DMS79 treated with DMSO at 0.1 percent for 48 hours (cell line): ENCODE measurements at places on chromosomes 16 and 17.
A peak's percentile ranks its signal among the peaks of the same experiment; 100 is the strongest.

DNA sequence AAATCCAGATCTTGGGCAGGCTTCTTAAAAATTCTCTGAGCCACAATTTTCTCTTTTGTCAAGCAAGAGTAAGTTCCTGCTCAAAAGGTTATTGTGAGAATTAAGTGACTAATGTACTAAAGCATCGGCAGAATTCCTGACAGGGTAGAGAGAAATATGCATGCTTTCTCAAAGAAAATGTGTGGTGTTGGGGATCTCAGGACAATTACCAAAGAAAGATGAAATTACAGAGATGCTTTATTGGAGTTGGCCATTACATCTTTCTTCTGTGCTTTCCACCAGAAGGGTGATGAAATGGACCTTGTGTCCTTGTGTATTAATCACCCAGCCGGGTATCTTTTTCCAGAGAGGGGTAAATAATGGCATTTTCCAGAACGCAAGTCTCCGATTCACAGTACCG is 1.7 kb upstream of the USP43 start:
- no peak for DNase-seq

DNA sequence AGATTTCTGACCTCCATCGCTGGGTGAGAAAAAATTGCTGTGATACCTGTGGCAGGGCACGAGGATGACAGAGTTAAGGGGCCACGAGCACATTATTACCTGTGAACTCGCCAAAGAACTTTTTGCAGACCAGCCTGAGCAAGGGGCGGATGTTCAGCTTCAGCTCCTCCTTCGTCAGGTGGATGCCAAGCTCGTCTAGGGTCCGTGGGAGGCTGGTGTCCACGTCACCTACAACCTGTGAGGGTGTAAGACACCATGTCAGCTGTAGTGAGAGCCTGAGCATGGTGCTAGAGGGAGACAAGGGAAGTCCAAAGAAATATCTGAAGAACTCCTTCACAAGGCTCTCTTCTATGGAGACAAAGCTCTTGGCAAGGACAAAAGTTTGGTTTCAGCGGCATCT is 17.1 kb downstream of the HIGD1B start:
- no peak for DNase-seq

DNA sequence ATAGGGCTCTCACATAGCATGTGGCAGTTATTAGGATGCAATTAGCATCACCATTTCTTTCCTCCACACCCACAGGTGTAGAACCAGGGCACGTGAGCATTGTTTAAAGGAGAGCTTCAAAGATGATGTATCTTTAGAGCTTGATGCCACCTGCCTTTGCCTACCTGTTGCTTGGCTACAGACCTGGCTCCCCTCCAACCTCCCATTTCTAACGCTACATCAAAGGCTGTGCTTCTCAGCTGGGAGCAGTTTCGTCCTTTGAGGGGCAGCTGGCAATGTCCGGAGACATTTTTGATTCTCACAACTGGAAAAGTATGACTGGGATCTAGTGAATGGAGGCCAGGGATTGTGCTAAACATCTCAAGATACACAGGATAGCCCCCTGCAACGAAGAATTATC is 78.5 kb upstream of the CLEC3A start:
- peak; percentile 71 for DNase-seq

DNA sequence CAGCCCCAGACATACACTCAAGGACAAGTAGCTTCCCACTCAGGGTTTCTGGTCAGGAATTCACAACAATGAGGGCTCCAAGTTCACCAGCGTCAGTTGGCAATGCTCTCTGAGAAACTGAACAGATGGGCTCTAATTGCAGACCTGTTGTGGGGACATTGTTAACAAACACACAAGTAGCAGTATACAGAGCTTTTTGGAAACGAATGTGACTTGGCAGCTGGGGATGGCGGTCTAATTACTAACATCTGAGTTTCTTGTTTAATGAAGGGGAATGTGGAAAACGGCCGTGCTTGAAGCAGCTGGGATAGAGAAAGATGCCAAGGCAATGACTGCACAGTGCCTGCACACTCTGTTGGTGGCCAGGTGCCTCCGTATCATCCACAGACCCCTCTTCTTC is 316.1 kb upstream of the IRX3 start:
- no peak for DNase-seq

DNA sequence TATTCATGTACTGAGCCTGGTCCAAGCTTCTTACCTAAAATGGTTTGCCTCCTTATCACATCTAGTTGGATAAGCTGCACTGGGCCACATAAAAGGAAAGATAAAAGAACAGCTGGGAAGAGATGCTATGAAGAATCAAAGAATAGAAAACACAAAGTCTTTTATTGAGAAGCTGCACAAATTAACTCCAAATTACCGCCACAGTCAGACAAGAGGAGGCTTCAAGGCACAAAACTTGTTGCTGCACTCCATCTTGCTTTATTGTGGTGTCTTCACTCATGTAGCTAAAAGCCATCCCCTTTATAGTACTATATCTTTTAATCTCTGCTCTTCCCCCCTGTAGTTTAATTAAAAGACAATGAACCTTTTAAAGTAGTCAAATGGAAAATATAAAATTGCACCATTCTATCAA is 330.6 kb upstream of the PMFBP1 start:
- DNase-seq, result no peak

- no peak for DNase-seq
These were observed 9.7 kb downstream of the MEIOC start for GRCh38 chr17:44666006-44666405.

DNA sequence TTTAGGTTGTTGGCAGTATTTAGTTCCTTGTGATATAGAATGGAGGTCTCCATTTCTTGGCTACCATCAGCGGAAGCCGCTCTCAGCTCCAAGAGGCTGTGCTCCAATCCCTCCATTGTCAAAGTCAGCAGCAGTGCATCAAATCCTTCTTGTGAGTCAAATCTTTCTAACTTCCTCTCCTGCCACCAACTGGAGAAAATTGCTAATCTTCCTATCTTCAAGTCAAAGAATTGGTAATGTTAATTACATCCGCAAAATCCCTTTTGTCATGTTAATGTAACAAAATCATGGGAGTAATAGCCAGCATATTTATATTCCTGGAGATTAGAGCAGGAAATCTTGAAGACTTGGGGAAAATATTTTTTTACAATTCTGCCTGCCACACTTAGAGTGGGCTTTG is 436.4 kb upstream of the DYNLRB2 start:
- no peak for DNase-seq

GRCh38 chr17:68319410-68320162 is 28.3 kb downstream of the ARSG start:
- DNase-seq, result no peak

DNA sequence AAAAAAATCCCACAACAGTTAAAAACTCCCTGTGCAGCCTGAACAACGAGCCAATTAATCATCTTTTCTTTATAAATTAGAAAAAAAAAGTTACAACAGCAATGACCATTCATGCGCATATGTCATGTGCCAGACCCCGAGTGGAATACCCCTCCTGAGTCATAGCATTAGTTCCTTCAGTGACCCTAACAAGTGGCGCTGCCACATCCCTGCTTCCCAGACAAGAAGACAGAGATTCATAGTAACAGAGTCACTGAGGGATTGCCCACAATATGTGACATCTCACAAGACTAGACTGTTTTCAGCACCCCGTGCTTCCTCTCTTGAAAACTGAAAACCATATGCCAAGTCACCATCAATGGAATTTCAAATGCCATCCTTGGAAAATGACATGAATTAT is 7.9 kb downstream of the UMOD start:
- no peak for DNase-seq

DNA sequence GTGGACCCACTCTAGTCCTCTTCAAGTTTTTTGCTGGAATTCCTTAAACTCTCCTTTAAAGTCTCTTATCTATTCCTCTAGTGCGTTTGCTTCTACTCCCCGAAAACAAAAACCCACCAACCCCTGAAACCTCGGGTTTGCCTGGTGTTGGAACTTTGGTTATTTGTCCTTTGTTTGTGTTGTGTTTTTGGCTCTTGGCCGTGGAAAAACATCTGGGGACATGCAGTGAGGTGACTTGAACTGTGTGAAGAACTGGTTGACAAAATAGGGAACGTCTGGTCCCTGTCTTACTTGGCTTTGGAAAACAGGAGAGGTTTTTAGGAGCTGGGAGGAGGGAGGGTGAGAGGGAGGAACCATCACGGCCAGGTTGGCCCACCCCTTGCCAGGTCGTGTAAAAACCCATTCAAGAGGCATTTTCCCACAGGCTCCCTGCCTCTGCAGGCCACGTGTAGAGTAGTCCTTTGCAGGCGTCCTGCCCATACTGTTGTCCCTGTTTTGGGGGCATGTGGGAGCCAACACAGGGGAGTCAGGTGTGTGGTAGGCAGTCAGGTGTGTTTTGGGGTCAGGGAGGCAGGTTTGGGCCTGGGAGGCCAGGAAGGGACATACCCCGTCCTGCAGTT is 169.3 kb downstream of the RAB11FIP4 start:
- DNase-seq, result no peak

DNA sequence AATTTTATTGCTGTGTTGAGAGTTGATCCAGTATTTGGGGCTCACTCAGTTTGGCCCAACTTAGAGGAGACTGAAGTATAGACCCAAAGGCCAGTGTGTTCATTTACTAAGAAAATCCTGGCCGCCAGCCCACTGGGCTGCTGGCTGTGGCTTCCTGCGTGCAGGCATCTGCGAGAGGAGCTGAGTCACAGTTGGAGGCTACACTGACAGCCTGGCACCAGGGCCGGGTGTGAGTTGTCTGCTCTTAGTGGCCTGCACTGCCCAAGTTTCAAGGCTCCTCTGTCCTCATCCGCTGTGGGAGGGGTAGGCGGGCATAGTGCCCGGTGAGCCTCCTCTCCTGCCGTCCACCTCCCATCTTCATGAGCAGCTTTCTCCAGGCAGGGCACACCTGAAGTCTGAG is 54.2 kb downstream of the PLD6 start:
- DNase-seq, result no peak

DNA sequence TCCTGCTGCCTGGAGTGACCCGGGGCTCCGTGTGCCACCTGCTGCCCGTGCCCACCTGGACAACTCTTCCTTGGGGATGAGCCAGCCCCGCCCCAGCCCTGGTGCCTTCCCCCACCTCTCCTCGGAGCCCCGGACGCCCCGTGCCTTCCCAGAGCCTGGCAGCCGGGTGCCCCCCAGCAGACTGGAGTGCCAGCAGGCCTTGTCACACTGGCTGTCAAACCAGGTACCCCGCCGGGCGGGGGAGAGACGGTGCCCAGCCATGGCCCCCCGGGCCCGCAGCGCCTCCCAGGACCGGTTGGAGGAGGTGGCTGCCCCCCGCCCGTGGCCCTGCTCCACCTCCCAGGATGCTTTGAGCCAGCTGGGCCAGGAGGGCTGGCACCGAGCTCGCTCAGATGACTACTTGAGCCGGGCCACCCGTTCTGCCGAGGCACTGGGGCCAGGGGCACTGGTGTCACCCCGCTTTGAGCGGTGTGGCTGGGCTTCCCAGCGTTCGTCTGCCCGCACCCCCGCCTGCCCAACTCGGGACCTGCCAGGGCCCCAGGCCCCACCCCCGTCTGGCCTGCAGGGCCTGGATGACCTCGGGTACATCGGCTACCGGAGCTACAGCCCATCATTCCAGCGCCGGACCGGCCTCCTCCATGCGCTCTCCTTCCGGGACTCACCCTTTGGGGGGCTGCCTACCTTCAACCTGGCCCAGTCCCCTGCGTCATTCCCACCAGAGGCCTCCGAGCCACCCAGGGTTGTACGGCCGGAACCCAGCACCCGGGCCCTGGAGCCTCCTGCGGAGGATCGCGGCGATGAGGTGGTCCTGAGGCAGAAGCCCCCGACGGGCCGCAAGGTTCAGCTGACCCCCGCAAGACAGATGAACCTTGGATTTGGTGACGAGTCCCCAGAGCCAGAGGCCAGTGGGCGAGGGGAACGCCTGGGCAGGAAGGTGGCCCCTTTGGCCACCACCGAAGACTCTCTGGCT is 38.4 kb downstream of the ARHGAP23 start:
- DNase-seq, result no peak

- DNase-seq, result no peak
These were observed 98.7 kb downstream of the UTP18 start for GRCh38 chr17:51359055-51359454.

DNA sequence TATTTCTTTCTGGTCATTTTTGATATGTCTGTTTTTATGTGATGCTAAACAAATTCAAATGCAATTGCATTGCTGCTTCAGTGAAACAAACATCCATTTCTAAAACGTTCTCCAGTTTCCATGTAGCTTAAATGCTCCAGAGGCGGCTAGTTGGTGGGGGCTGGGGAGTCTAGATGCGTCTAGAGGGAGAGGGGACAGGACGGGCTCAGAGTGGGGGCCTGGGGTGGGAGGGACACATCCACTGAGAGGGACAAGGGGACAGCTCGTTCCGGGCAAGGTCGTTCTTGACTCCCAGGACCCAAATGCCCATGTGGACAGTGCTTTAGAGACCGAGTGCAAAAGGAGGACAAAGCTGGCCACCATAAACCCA is 102.3 kb downstream of the FOXL1 start:
- no peak for DNase-seq

- peak; percentile 70 for DNase-seq
These were observed 33.9 kb downstream of the ANKFY1 start for GRCh38 chr17:4229627-4230541.

DNA sequence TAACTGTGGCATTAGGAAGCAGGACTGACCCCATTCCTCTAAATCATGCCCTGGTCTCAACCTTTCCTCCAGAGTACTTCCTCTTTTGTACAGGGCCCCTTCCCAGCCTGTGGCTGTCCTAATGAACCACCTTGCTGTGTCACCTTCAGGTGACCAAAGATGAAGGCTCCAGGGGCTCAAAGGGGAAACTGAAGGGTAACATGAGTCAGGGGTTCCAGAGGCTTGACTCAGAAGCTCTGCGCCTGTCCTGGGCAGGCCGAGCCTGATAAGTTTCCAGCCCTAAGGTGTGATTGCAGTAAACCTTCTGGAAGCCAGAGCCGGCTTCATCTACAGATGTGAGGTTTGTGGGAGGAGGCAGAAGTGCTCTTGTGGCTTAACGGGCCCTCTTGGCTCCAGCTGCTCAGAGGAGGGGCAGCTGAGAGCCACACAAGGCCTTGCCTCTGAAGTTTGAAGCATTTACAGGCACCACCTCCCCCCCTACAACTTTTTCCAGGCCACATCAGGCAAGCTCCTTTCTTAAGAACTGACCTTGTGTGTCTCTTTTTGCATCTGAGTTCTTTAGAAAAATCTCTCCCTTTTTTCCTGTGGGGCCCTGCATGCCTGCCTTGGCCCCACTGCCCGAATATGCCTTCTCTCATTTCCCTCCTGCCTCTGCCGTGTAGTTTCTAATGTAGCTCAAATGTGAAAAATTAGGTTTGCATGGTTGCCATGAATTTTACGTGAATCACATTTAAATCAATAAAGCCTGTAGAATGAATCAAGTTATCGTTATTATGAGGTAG is 149.9 kb downstream of the CLEC16A start:
- DNase-seq, result peak; percentile 52

GRCh38 chr16:72561-73548 is at the start of gene RHBDF1:
Gene RHBDF1, minus strand, starts transcription at chr16:72631. Its CDS starts 7,616 bp downstream, at chr16:65015.
- no peak for DNase-seq

DNA sequence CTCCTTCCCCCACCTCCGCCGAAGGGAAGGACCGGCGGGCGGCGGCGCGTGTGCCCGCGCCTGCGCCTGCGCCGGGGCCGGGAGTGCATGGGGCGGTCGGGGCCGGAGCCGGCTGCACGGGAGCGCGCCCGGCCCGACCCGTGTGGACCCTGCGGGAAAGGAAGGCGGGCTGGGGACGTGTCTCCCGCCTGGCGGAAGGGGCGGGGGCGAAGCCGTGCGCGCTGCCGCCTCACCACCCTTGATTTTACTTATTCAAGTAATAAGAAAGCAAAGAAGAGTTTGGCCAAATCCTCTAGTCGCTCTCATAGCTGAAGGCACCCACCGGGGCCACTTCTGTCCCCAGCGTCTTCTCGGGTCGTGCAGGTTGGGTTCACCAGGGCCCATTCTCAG is 596 bp upstream of the PFN1 start:
- DNase-seq, result peak; percentile 85

- DNase-seq, result no peak
These were observed 20.0 kb downstream of the IST1 start for GRCh38 chr16:71915350-71915749.
